Activated naive CD8-positive, alpha-beta T cell treated with anti-CD3 and anti-CD28 coated beads, Interleukin-2, amount 50 U/mL, for 16 hours (primary cell): ENCODE measurements at places on chromosomes 7 and 10.

- no peak for DNase-seq
These were observed 640.9 kb upstream of the GRM3 start for GRCh38 chr7:86002858-86003257.

DNA sequence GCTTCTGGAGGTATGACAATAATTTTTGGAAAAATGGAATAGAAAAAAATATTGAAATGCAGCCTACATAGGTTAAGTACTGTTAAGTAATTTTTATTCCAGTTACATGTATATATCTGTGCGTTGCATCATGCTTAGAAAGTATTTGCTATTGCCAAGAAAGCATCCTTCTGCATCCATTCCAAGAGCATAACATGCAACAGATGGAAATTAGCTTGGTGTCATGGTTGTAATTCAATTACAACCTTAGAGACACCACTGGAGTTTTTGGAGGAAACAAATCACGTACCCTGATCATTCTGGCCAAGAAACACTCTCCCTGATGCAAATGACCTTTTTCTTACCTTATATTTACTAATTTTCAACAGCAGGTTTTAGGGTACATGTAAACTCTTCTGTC is 1.7 kb downstream of the AKR1B1 start:
- no peak for DNase-seq

DNA sequence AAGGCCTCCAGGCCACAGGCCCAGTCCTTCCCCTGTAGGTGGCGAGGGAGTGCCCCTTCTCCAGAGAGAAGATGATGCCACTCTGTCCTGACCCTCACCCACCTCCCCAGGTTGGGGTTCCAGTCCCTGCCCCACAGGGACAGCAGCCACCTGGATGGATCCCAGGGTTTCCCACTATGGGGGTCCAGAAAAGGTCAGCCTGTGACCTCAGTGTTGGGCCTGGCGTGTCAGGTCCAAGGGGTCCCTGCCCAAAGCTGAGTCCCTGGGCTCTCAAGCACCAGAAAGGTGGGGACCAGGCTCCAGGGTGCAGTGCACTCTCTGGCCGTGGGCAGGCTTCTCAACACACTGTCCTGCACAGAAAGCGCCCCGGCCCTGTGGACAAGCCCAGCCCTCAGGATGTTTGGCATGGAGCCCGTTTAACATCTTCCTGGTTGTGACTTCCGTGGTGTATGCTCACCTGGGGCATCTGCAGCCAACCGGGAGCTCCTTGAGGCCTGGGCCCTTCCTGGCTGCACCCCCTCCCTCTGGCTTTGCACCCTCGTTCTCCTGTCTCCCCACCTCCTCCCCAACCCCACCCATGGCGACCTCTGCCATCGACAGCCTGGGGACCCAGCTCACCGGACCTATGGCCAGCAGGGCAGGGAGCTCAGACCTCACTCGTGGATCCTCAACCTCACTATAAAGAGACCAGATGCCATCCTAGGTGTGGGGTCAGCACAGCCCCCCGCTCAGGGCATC is 58.3 kb upstream of the PPP2R2D start:
- DNase-seq: no peak

- DNase-seq: no peak
These were observed 149.4 kb upstream of the MKI67 start for GRCh38 chr10:128275388-128276177.

DNA sequence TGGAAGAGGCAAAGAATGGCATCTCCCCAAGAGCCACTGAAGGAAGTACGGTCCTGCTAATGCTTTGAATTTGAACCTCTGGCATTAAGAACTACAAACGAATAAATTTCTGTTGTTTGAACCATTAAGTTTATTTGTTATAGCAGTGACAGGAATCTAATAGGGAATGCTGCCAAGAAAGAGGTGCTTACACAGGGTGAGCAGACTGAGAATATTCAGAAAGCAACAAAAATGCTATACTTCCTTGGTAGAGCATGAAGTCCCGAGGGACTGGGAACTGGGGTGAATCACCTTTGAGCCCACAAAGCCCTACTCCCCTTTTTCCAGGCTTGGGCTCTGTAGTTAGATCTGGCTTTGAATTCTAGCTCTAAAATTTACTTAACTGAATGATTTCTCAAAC is 45.0 kb downstream of the PANK1 start:
- no peak for DNase-seq

DNA sequence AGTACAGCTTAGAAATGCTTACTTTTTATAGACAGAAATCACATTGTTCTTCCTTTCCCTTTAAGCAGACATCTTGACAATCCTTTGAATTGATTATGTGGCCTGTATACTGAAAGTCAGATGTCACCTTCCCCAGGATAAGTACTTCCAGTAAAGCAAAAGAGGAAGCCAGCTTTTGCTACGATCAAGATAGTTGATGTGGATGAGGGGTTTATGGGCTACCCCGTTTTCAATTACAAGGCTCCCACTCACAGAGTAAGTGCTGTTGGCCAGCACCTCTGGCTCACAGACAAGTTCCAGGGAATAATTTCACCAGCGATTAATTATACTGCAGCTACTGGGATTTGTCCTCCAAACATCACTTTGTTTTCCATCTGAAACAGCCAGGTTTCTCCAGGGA is 95.1 kb upstream of the SAMD8 start:
- no peak for DNase-seq

- no peak for DNase-seq
These were observed 133.4 kb upstream of the ANKRD1 start for GRCh38 chr10:91054325-91054724.

GRCh38 chr7:111394891-111395290 is 167.4 kb downstream of the IMMP2L start:
- no peak for DNase-seq

- DNase-seq: no peak
These were observed 45.1 kb downstream of the CNNM2 start for GRCh38 chr10:102962951-102963755.

DNA sequence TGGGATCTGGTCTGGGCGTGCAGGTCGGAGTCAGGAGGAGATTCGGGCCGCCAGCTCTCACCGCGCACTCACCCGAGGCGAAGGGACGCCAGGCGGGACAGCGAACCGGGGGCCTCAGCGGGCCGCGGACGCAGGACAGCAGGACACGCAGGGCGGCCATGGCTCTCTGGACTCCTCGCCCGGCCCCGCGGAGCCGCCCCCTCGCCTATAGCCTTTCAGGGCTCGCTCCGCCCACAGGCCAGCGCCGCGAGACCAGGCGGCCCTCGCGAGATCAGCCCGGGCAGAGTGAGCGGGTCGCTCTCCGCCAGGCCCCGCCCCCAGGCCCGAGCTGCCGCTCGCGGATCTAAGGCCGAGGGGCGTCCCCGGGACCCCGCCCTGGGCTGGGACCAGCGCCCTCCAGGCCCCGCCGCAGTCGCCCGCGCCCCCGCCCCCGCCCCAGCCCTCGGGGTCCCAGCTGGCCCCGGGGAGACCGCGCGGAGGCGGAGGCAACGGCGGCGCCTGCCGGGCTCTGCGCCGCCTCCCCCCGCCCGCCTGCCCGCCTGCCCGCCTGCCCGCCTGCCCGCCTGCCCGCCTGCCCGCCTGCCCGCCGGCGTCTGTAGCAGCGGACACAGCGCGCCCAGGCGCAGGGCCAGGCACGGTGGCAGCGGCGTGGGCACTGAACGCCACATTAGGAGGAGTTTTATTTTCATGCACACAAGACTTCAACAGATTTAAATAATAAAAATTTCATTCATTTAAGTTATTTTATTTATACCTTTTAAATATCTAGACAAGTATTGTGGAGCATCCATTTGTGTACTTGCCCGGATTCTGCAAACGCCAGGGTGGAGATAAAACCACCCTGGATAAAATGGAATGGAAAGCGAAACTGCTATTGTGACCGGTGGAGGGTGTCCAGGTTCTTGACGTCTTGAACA is at the start of gene ECHS1:
Gene ECHS1, minus strand, starts transcription at position 181 of the 917 bp plus-strand sequence. Its CDS starts 21 bp downstream, at position 160.
- DNase-seq: peak; percentile 86

- no peak for DNase-seq
These were observed 22.8 kb upstream of the ITGB8 start for GRCh38 chr7:20307901-20308300.

- DNase-seq: no peak
These were observed 28.6 kb upstream of the SLC16A12 start for GRCh38 chr10:89563861-89564478.

DNA sequence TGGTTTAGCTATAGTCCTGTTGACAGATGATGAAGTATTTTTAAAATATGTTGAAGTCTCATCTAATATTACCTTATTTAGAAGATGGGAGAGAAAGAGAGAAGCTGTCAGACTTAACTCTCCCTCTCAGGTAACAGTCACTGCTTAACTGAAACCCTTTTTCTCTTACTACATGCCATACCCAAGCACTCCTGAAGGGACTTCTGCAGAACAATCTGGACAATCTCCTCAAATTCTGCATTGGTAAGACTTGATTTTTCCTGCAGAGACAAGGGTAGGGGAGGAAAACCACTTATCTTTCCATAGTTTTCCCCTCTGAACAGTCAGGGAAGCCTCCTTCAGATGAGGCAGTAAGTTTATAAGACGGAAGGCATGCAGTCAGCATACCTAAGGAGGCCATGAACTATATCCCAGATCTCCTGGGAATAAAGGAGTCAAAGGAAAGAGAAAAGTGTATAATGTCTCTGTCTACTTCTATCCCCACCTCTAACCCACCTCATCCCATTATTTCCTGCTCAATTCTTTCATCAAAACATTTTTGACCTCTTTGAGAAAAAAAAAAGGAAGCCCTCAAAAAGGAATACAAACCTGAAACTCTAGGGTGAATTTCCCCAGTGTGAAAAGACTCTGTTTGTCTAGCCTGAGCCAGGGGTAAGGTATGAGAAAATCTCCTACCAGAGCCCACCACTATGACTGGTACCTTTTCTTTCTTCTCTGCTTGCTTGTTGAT is 9.4 kb downstream of the ZCWPW1 start:
- no peak for DNase-seq

- no peak for DNase-seq
These were observed 455.7 kb upstream of the PFKP start for GRCh38 chr10:2611603-2612002.

GRCh38 chr10:48465860-48466521 is 138.9 kb downstream of the ARHGAP22 start:
- DNase-seq: no peak

DNA sequence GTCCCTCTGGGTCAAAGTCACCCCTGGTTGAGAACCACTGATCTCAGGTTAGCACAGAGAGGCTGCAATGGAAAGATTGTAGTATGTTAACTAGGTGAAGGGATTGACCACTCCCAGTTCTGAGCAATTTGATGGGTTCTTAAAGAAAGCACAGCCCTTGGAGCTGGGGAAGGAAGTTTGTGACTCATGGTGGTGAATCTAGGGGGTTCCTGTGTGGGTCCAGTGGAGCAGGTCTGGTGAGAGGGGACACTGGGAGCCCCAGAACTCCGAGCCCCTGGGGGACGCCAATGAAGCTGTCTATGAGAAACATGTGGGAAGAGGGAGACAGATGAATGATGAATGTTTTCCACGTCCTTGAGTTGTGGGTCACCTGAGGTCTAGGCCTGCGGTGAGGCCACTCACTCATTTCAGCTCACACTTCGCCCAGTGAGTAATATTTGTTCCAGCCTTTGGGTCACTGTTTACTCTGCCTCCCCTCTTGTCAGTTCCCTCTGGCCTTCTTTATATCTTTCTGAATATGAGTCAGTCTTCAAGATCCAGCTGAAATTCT is 341.9 kb downstream of the LRMDA start:
- no peak for DNase-seq

- no peak for DNase-seq
These were observed 167.8 kb downstream of the AHR start for GRCh38 chr7:17466216-17466615.

DNA sequence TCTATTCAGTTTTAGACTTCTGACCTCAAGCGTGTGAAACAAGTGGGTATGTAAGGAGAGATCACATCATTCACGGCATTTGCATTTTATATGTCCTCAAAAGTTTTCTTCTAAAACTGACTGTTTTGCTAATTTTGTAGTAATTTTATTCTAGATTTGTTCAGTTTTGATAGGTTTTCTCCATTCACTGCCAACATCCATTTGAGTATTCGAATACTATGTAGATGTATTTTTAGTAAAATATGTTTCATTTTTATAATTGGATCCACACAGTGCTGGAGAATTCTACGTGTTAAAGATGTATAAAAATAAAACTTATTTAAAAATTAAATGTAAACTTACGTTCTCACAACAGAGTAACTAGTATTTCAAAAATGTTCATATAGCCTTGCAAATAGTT is 503.0 kb downstream of the CNTNAP2 start:
- no peak for DNase-seq

DNA sequence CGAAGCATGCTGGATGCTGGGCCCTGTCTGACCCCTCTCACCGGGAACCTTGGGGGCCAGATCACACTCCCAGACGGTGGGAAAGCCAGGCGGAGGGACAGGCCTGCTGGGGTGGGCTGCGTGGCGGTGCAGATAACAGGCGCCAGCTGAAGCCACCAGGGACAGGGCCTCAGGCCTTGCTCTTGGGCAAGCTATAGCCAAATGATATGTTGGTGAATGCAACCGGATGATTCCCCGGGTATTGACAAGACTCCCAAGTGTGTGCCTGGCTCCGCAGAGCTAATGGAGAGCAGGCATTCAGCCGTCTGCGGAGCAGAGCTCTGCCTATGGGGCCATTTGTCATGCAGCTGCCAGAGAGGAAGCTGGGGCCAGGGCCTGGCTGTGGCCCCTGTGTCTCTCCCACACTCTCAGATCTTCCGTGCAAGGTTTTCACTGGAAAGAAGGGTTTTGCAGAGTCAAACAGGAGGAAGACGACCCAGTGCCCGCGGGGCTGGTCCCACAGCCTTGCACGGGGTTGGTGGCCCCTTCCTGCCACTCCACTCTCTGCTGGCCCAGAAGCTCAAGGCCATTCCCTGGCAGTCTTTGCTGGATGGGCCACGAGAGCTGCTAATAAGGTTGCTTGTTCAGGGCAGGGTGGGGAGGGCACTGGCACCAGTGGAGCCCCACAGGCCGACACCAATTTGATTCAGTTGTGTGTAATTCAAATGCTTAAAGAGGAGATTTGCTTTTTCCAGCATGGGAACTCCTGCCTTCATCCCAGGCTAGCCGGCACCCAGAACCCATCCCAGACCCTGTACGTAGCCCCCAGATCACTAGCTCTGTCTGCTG is 91.8 kb downstream of the PRKAG2 start:
- no peak for DNase-seq
